GM12878 (cell line): ENCODE measurements at places on chromosomes 7 and 10. TPM values are rescaled to one million over a fixed set of nuclear protein-coding genes. Genes with fewer than 3 reads are reported as not detected.

The ZP3 gene
- 2.5 and 2.9 TPM in 2 replicates for polyA plus RNA-seq

The FAM24A gene
- polyA plus RNA-seq: not detected in 2 replicates

The MMP21 gene
- 0.09 and 0.24 TPM in 2 replicates for polyA plus RNA-seq

The C10orf62 gene
- polyA plus RNA-seq: not detected in 2 replicates

The COPS6 gene
- polyA plus RNA-seq: 152 TPM in 2 replicates

The PTPRE gene
- 4.6 and 5.7 TPM in 2 replicates for polyA plus RNA-seq
